SJCRH30 (cell line): ENCODE measurements at places on chromosomes 12 and 14. TPM values are rescaled to one million over a fixed set of nuclear protein-coding genes. Genes with fewer than 3 reads are reported as not detected.

DNA sequence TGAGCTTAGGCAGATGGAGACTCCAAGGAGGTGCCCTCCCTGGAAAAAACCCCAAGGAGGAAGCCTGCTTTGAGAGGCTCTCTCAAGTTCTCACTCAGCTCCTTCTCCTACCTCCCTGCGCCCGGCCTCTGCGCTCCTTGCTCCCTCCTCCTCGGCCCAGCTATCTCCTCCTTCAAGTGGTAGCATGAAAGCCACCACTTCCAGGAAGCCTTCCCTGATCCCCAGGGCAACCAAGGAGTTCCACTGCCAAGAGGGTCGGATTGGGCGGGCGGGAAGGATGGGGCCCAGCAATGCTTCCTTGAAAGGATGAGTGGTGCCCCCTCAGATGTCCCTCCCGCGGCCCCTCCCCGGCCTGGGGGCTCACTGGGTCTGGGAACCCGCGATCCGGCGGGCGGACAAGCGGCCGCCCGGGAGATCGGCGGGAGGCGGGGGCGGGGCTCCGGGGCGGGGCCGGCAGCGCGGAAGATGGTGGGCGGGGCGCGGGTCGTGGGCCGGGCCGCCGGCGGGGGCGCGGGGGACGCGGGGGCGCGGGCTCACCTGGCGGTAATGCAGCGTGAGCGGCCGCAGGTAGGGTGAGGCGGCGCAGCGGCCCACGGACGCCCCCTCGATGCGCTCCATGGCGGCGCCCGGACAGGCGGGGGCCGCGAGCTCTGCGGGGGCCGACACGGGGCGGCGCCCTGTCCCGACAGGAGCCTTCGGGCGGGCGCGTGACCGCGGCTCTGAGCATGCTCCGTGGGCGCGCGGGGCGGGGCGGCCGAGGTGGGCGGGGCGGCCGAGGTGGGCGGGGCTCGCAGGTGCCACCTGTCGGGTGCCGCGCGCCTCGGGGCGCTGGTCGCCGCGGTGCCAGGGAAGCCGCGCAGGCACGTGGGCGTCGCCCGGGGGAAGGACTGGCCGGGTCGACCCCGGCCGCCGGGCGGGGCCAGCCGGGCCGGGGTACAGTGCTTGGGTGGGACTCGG, at the start of gene NUDT14:
TSS of gene NUDT14 (minus strand) at position 721 of the 957 bp plus-strand sequence. CDS start at position 618, 103 bp downstream.
- DNase-seq, result peak; percentile 71
- H3K36me3 ChIP-seq, result no peaks in the 10 kb centered on the region
- no peaks in the 10 kb centered on the region for H3K27me3 ChIP-seq
- H3K4me1 ChIP-seq, result peaks cover 54% of the 10 kb centered on the region
- no peak within 1 kb of the TSS for H3K27ac ChIP-seq
- peak within 1 kb of the TSS; percentile 57 for H3K4me3 ChIP-seq

- H3K4me1 ChIP-seq, result no peaks in the 10 kb centered on the region; the same call in 1 of the 2 replicates
- H3K27ac ChIP-seq, result no peak overlapping the region
- no peaks in the 10 kb centered on the region for H3K36me3 ChIP-seq
- peak; percentile 24 for DNase-seq
- no peak overlapping the region for H3K4me3 ChIP-seq
- no peaks in the 10 kb centered on the region for H3K27me3 ChIP-seq
Measured at GRCh38 chr12:119938049-119938667, 50.9 kb upstream of the BICDL1 start.

DNA sequence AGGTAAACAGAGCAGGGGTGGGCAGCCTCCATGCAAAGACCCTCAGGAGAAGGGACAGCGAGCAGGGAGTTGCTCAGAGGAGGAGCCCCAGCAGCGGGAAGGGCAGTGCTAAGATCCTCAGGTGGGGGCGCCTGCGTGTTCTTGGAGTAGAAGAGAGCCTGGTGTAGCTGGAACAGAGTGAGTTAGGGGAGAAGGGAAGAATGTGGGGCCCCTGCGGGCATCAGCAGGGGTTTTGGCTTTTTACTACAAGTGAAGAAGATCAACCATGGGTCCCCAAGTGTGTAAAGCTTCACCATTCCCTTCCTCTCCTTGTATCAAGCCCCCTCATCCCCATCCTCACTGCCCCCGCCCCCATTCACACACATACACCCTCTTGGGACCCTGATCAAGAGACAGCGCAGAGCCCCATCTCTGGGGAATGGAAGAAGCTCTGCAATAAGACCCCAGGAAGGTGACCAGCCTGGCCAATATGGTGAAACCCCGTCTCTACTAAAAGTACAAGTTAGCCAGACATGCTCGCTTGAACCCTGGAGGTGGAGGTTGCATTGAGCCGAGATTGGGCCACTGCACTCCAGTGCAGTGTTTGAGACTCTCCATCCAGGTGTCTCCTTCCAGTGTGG, 10.2 kb upstream of the TMEM119 start:
- no peak overlapping the region for H3K27ac ChIP-seq
- no peak overlapping the region for H3K4me3 ChIP-seq
- DNase-seq, result no peak
- no peaks in the 10 kb centered on the region for H3K27me3 ChIP-seq
- peaks cover 24% of the 10 kb centered on the region for H3K4me1 ChIP-seq

- H3K27ac ChIP-seq, result no peak overlapping the region
- H3K4me3 ChIP-seq, result no peak overlapping the region
- H3K4me1 ChIP-seq, result no peaks in the 10 kb centered on the region
- H3K36me3 ChIP-seq, result no peaks in the 10 kb centered on the region
- no peak for DNase-seq
Measured at GRCh38 chr12:92162079-92162478, 16.4 kb upstream of the BTG1 start.

KLRF1 gene
- not detected in 2 replicates for total RNA-seq

ARHGEF25 gene
- total RNA-seq, result 234 and 262 TPM in 2 replicates

SPTB gene
- 1.4 TPM in 2 replicates for total RNA-seq
